ENCODE measurements at places on chromosomes 5 and 9. TPM values are rescaled to one million over a fixed set of nuclear protein-coding genes. Genes with fewer than 3 reads are reported as not detected.

MEIKIN gene
- not detected for total RNA-seq

NSG2 gene
- total RNA-seq, result 3.8 TPM

GRPEL2 gene
- 7.8 TPM for total RNA-seq

ENDOG gene
- total RNA-seq, result 34.5 TPM

NR6A1 gene
- total RNA-seq, result 2.0 TPM

HMMR gene
- total RNA-seq, result not detected

FOXD4 gene
- 0.33 TPM for total RNA-seq

Data from esophagus muscularis mucosa (tissue), 4 donors.